ENCODE measurements at places on chromosomes 6 and 20.
A peak's percentile ranks its signal among the peaks of the same experiment; 100 is the strongest.

- DNase-seq = no peak
These were observed 727.2 kb upstream of the MARCKS start for GRCh38 chr6:113129991-113130390.

GRCh38 chr6:38077488-38078030, 258.0 kb downstream of the ZFAND3 start:
- DNase-seq = no peak

DNA sequence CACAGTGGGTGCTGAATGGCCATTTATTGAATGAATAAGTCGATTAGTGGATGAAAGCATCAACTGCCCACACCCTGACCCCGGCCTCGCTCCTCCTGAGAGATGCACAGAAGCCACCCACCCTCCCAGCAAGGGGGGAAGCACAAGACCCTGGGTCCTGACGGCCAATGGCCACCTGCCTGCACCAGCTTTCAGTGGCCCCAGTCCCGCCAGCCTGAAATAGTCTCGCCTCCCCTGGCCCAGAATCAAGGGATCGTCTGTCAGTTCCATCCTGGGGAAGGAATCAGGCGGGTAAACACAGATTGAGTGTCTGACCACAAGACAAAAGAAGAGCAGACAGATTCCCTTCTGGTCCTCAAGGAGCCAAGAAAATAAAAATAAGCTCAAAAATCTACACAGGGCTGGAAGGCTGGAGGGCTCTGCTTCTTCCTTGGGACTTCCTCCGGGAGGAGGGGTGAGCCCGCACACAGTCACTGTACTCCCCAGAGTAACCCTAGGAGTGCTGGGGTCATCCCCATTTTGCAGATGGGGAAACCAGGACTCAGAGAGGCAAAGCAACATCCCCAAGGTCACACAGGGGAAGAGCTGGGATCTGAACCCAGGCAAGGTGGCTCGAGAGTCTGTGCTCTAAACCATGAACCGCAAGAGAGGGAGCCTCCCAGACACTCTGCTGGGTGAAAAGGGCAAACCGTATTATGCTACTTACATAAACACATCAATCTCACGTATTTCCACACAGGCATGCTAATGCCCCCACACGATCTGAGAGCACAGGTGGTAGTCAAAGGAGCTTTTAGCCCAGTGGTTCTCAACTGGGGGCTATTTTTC, 7.8 kb downstream of the PREX1 start:
- DNase-seq = no peak

- no peak for DNase-seq
These were observed 128.8 kb upstream of the STXBP5 start for GRCh38 chr6:147075381-147075780.

GRCh38 chr20:24754691-24755090, 194.4 kb upstream of the CST7 start:
- DNase-seq = no peak

GRCh38 chr6:27433714-27434113, 39.2 kb downstream of the ZNF184 start:
- no peak for DNase-seq

GRCh38 chr6:14202947-14203346, 85.4 kb downstream of the CD83 start:
- DNase-seq = no peak

GRCh38 chr6:97282238-97282725, 734 bp downstream of the MMS22L start:
- DNase-seq = no peak

DNA sequence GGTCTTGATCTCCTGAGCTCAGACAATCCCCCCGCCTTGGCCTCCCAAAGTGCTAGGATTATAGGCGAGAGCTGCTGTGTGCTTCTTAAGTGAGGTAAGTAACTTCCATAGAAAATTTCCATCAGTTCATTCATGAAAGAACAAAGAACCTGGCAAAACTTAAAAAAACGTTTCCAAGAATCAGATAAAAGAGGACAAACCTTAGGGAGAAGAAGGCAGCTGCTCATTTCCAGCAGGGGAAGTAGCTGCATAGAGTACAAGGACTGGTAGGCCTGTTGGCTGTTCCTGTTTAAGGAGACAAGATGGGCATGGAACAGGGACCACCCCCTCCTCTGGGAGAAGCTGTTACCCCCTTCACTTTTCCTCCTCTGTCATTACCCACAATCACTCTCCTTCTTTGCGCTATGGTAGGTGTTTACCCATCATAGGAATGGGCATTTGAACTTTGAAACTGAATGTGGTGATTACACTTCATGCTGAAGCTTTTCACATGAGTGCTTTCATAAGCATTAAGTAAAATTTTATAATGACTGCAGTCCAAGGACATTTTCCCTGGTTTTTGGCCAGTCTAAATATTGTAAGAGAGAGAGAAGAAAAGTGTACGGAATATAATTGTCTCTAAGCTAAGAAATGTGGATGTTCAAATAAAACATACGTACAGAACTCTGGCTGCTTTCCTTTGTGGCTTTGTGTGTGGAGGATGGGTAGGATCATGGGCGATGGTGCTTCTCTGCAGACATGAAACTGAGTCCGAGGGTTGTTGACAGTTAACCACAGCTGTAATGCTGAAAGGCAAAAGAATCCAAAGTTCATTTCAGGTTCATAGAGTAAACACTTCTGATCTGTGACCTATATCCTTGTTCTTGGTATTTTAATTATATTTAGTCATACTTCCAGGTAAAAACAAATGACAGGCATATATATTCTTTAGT, 56.4 kb downstream of the CCN2 start:
- no peak for DNase-seq

DNA sequence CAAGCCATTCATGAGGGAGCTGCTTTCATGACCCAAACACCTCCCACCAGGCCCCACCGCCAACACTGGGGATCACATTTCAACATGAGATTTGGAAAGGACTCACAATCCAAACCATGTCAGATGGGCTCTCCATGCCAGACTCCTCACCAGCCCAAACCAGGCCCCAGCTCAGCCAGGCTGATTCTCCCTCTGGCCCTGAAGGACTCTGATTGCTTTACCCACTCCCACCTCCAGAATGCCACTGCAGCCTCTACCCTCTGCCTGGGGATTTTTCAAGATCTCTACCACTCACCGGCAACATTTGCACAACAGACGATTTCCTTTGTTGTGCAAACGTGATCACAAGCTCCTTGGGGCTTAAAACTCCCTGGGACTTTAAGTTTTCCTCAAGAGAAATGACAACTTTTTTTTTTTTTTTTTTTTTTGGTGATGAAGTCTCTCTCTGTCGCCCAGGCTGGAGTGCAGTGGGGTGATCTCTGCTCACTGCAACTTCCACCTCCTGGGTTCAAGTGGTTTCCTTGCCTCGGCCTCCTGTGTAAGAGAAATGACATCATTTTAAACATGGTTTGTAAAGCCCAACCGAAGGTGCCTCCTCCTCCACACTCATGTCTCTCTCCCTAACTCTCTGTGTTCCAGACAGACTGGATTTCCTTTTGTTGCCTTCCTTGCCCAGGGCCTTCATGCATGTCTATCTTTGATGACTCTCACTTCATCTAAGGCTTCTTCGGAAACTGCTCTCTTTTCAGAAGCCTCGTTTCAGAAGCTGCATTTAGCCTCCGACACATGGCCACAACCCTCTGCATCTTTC, 147.0 kb downstream of the CDH26 start:
- DNase-seq = no peak

DNA sequence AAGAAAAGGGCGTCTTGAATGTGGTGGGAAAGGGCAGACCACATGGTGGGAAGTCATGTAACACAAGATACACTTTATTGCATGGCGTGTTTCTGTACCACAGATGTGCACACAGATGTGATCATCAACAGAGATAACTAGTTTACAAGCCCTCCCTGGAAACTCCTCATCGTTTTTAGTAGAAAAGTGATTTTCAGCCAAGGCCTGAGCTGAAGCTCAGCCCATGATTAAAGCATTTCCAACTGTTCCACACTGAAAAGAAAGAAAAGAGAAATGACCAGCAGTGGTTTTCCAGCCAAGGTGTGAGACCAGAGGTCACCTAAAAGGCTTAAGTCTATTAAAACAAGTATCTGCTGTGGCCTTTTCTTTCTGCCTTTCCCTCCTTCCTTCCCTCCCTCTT, 463.9 kb upstream of the JAG1 start:
- DNase-seq = no peak

DNA sequence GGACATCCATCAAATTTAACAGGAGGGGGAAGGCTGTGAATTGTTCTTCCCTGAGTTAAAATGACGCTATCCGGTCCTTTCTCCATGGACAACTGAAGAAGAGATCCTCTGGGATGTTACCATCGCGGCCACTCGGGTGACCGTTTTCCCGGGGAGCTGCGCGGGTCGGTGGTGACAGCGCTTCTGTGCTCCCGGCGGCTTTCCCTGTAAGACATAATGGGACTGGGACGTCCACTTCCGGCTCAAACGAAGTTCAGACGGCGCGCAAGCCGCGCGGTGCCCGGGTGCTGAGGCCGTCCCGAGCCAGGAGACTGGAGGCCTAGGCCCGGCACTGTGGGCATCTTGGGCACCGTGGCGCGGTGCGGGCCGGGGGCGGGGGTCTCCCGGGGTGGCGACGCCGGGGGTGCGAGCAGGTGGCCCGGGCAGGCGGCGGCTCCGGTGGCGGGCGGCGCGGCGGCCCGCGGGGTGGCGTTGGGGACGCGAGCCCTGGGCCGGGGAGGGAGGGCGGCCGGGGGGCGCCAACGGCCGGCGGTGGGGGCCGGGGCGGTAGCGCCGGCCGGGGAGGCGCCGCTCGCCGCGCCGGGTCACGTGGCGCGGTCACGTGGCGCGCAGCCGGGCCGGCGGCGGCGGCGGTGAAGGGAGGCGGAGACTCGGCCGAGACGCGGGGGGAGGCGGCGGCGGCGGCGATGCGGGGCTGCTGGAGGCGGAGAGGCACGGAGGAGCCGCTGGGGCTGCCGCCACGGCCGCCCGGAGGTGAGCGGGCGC, 63.6 kb downstream of the GTF2H5 start:
- DNase-seq = peak; percentile 65

DNA sequence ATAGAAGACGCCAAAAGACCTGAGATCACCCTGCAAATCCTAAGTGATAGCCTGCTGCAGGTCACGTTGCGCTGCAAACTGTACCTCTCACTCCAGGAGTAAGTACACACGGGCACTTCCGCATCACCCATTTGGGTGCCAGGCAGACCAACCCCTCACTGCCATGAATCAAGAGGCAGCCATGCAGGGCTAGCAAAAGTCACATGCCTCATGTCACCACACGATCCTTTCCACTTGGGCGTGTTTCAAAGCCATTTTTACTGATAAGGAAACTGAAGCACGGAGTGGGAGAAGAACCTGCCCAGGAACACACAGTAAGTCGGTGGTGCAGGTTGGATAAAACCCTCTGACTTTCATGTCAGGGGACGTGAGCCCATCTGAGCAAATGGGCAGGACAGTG, 37.0 kb downstream of the BPIFB1 start:
- no peak for DNase-seq

All from activated CD8-positive, alpha-beta memory T cell treated with anti-CD3 and anti-CD28 coated beads for 1 hour (primary cell).